ENCODE measurements at places on chromosomes 2 and 18.

DNA sequence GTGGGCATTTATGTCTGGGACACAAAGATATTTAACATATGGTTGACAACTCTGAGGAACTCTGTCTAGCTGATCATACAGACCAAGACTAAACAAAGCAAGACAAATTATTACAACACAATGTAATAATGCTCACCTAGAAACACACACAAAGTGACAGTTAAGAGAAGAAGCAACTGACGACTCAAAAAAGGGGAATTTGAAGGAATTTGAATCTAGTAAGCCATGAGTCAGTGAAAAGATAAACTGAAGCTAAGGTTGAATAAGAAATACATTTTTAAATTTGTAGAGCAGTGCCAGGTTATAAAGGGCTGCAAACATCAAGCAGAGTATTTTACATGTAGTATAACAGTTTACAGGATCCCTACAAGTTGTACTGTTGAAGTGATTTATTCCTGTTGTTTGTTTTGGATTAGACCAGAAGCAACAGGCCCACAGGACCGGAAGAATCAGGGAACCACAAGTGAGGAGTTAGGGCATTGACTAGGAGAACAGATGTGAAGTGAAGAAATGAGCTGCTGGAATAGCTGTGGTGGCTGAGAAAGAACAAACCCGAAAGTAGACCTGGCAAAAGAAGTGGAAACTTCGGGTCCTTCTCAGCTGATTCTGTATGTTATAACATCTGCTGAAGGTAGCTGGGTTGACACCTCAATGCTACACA lies 35.6 kb downstream of the IFIH1 start:
- DNase-seq: no peak

DNA sequence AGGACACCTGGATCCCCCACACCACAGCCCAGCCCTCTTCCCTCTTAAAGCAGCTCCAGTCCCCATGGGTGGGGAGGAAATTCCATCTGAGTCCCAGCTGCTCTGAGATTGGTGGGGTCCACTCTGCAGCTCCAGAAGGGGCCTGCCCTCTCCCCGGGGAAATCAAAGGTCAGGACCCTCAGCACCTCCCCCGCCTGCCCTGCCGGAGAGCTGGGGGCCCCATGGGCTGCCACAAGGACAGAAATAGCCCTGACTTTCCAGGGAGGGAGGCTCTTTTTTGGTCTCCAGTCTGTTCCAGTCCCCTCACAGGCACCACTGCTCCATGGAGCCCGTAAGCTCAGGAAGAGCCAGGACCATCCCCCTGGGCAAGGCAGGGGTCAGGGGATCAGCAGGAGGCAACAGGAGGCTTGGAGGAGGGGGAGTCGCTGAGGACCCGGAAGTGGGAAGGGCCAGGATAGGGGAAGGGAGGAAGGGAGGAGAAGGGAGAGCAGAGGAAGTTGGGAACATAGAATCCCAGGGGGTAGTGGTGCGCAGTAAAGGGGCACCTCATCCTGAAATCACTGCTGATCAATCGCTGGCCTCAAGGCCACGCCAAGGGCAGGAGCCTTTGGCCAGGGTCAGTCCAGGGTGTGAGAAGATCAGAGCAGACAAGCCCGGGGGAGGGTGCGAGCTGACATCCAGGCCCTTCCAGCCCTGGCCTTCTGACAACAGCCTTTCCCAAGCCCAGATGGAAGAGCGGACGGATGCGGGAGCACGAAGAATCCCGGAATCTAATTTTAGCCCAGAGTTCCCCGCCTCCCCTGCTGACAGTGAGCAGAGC lies 7.6 kb downstream of the ADRA2B start:
- no peak for DNase-seq

DNA sequence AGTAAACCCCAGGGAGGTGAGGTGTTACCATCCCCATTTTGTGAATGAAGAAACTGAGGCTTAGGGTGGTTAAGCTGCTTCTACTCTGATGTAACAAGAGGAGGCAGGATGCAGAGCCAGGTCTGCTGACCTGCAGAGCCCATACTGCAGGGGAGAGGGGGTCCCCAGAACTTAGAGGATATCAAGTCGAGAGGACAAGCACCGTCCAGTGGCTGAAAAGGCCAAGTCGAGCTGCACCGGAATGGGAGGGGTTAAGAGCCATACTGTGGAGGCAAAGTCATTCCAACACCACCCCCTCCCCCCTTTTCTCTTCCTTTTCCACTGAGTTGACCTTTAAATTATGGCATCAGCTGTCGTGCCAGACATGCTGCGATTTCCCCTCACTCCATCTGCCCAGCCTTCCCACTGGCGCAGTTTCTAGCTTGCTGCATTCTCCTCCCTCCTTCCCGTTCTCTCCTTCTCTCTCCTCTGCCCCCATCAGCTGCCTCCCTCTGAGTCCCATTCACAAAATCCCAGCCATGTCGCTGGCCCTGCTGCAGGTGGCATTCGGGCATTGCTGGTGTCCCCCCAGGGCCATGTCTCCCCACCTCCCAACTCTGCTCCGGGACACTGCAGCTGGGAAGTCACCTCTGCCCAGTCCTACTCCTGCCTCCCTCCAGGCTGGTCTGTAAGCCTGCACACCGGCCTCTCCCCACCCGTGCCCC lies 346.9 kb downstream of the DYSF start:
- no peak for DNase-seq

DNA sequence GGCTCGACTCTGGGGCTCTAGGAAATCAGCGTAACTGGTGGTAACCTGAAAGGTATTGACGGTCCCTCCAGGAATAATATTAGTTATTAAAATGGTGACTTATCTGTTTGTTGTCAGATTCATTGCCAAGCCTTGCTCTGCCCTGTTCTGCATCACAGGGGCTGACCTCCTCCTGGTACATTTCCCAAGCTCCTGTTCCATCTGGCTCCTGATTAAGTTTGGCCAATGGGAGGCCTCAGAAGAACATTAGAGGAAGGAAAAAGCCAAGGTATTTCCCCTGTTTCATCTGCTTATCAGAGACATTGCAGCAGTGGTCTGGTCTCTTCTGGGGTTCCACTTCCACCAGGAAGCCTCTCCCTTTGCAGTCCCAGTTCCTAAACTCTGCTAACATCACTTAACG lies 527.0 kb downstream of the TNS1 start:
- DNase-seq: no peak

DNA sequence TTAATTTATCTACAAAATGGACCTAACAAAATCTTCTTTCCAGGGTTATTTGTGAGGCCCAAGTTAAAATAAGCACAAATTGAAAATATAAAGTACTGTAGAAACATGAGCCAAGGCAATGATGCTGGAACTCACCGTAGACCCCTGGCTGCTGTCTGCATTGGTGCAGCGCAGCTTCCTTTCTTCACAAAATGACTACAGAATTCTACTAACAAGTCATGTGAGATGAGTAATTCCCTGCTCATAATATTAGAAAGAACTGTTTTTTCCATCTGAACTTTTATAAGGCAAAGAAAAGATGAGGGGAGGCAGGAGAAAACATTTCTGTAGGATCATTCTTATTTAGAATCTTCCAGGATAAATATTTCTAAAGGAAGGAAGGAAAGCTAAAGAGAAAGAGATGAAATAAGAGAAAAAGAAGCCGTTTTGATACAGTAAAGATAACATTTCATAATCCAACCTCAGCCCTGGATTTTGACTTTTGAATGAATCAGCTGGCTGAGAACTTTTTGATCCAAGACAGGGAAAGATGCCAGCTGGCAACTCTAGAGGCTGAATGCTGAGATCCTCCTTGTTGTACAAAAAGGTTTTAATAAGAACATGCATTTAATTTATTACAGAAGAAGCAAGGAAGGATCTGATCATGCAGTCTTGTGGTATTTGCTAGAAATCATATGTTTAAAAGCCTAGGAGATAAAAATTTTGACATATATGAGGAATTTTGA lies 183.9 kb upstream of the KLHL14 start:
- DNase-seq: no peak

DNA sequence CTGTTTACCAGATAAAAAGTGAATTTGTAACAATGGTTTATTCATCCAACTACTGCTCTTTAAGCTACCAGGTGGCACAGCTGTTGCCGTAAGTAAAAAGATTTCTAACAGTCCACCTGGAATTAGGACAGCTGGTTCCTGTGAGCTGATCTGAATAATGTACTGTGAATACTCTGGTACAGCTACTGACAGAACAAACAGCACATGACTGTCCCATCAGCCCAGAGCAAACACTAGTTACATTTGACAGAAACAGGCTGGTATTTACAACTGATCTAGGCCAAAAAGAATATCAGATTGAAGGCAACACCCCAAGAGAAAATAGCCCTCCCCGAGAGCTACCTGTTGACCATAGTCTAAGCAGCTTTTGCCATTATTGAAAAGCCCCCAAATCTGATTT lies 840.4 kb downstream of the CPS1 start:
- DNase-seq: no peak

- no peak for DNase-seq
These were observed 278.7 kb downstream of the GULP1 start for GRCh38 chr2:188570370-188570769.

GRCh38 chr2:20231598-20232026 lies 6.7 kb upstream of the SDC1 start:
- no peak for DNase-seq

GRCh38 chr2:48282161-48282680 lies 247.7 kb upstream of the STON1 start:
- no peak for DNase-seq

GRCh38 chr2:159187106-159187505 lies 99.4 kb downstream of the WDSUB1 start:
- no peak for DNase-seq

Data from stimulated activated CD8-positive, alpha-beta memory T cell treated with anti-CD3 and anti-CD28 coated beads, Interleukin-15, amount 100 ng/mL, for 4 hours (primary cell).